AG04449 (cell line): ENCODE measurements at places on chromosomes 1 and 21.

GRCh38 chr1:14980621-14981218 lies 172.8 kb upstream of the TMEM51 start:
- DNase-seq, result no peak

DNA sequence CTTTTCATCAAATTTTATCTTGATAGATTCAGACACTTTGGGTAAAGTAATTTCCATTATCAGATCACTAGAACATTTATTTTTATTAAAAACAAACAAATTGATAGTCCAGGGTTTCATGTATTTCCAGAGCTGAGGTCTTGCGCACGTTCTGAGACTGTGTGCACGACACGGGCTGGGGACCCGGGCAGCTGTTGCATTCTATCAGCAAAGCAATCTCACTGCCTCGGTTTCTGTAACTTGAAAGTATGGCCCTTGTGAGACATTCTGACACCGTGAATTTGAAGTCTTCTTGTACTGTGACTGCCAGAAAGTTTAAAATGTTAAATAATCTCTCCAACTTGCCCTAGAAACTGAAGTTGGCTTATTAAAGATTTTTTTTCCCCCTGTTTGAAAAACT lies 746.9 kb upstream of the ADGRL2 start:
- DNase-seq, result no peak

DNA sequence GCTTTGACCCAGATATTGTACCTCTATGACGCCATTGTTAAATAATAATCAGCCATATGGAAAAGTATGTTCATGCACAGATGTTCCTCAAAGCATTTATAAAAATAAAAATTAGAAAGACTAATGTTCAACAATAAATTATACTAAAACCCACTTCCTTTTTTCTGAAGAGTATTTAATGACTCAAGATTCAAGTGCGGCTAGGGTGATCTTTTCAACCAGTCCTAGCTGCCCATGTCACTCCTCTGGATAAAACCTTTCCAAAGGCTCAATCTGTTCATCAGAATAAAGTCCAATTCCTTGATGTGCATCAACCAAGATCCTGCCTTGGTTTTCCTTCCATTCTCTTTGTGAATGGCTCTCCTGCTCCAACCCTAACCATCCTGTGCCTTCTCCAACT lies 292.0 kb downstream of the VAV3 start:
- DNase-seq, result no peak

GRCh38 chr1:41957568-41957967 lies 38.8 kb upstream of the HIVEP3 start:
- DNase-seq, result no peak

GRCh38 chr1:54882519-54882918 lies 4.5 kb downstream of the DHCR24 start:
- no peak for DNase-seq

DNA sequence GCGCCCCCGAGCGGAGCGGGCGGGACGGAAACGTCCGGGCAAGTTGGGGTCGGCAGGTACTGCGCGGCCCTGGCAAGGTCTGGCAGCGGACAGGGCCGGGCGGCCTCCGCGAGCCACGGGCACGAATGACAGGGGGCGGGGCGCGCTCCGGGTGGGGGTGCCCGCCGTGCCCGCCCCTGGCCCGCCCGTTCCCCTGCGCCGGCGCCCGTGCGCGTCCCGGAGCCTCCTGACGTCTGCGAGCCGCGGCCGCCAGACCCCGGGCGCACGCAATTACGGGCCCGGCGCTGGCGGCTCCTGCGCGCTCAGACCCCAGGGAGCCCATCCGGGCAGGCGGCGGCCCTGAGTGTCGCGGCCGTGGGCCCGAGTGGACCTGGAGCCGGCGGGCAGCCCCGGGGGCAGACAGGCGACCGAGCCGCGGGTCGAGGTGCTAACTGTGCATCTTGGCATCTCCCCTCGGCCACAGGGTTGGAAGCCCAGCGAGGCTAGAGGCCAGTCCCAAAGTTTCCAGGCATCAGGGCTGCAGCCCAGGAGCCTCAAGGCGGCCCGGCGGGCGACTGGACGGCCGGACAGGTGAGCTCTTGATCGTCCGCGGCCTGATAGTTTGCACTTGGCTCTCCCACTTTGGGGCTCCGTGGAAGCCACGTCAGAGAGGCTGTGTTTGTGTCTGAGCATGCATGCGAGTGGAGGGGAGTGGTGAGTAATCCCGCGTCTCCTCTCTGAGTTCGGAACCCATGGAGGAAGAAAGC lies 918 bp downstream of the MIB2 start:
- no peak for DNase-seq
